ENCODE measurements at places on chromosomes 2 and 18.

DNA sequence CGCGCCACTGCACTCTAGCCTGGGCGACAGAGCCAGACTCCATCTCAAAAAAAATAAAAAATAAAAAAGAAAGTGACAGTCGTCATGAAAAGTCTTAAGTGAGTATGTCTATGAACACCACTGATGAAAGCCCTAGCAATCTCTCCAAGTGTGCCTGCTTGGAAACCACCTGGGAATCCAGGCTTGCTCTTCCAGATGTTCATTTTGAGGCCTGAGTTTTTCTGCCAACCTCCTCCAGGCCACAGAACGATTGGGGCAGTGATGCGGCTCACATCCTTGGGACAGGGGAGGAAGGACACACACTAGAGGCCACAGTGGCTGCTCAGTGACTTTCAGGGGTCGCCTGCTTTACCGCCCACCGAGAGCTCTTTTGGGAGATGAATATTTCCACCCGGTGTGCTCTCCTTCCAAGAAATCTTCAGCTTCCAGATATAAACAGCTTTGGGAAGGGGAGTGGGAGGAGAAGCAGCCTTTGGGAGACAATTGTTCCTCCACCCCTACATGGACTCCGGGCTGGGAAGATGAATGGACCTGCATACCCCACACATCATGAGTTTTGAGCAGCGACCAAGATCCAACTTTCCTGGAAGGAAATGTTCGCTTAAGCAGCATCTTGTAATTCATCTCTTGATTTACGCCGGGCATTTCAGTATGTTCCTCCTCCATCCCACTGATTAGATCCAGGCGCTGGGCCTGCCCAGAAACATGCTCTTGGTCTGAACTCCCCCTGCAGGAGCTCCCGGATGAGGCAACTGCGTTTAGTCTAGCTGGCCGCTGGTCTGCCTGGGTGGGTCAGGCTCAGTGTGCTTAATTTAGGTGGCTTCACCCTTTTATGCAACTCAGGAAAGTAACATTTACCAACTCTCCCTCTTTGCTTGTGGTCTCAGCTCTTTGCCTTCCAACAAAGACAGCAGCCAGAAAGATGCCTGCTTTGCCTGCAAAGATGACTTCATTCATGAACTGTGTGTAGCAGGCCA is 6.2 kb upstream of the ARMC9 start:
- no peak for DNase-seq

DNA sequence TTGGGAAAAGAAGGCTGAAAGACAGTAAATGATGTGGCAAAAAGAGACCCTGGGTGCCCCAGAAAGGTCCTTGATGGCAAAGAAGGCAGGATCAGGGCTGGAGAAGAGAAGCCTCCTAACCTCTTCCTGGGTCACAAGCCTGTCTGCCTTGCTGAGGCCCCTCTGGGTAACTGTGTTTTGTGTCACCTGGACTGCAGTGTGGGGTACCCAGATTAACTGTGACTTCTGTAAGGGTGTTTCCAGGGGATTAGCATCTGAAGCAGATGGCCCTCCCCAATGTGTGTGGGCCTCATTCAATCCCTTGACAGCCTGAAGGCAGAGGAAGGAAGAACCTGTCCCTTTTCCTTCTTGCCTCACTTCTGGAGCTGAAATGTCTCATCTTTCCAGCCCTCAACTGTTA is 35.6 kb upstream of the APCDD1 start:
- DNase-seq = no peak

GRCh38 chr18:73384246-73384645 is 516.5 kb upstream of the NETO1 start:
- DNase-seq = no peak

GRCh38 chr2:74860521-74860920 is 26.6 kb downstream of the HK2 start:
- DNase-seq = no peak
